Brain microvascular endothelial cell (primary cell): ENCODE measurements at places on chromosomes 11 and 22.

DNA sequence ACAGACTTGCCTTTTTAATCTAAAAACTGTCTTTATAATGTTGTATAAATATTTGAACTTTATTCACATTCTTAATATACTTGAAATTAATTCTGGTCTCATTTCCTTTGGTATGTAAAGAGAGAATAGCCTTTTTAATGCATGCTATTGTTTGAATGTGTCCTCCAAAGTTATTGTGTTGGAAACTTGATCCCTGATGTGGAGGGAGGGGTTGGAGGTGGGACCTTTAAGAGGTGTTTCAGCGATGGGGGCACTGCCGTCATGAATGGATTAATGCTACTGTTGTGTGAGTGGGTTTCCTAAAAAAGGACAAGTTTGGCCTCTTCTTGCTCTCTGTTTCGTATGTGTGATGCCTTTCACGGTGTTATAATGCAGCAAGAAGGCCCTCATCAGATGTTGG lies 131.7 kb downstream of the DDX10 start:
- no peak for DNase-seq

GRCh38 chr22:22245935-22246525 lies 1.4 kb downstream of the VPREB1 start:
- DNase-seq = no peak

DNA sequence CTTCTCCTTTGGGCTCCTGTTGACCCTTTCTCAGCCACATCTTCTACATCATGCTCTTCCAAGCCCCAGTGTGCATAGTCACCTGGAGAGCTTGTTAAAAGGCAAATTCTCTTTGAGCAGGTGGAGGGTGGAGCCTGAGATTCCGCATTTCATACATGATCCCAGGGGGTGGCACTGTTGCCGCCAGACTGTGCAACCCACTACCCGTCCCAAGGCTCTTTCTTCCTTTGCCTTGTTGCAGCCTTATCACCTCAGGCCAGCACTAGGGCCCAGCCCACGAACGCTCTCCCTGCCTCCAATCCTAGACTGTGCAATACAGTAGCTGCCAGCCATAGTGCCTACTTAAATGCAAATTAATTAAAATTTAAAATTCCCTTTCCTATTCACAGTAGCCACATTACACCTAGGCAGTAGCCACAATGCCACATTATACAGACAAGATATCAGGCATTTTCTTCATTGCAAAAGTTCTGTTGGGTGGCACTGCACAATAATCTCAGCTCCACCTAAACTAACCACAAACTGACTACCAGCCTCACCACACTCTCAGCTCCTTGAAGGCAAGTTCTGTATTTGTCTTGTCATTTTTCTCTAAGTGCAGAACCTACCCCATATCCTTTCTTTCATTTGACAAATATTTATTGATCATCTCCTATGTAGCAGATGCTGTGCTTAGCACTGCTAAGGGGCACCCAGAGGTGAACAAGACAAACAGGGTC lies 4.6 kb upstream of the KCNJ5 start:
- no peak for DNase-seq

- DNase-seq = peak; percentile 88
Observed at GRCh38 chr11:15969281-15969680, 387.1 kb downstream of the SOX6 start.

DNA sequence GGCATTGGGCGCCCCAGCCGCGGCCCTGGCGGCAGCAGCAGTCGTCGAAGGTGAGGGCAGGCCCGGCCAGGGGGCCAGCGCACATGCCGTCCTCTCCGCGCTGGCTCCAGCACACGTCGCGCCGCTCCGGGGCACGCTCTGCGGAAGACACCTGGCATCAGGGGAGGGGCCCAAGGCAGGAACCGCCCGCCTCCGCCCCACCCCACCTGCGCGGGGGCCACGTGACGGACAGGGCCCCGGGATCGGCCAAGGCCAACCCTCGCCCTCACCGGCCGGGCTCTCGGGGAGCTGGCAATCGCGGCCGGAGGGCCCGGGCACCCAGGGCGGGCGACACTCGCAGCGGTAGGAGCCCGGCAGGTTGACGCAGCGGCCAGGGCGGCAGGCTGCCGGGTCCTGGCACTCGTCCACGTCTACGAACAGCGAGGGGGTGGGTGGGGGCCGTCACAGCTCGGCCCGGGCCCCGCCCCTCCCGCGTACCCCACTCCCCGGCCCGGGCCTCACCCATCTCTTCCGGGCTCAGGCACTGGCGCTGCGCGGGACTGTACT lies 14.9 kb downstream of the SCYL1 start:
- no peak for DNase-seq

- DNase-seq = no peak
Observed at GRCh38 chr11:14029440-14029839, 66.9 kb downstream of the SPON1 start.

DNA sequence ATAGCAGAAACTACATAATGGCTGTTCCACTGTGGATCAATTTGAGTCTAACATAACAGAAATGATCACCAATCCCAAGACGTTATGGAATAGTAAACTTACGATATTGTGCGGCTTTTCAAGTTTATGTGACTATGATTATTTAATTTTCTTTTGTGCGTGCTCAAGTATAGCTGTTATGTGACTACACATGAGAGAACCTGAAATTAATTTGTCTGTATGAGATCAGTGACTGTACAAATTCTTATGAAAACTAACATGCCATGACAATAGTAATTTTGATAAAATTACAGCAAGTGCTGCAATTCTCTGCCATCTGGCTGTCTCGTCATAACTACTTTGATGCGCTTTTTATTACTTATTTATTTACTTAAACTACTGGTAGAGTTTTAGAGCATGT lies 343.2 kb downstream of the DCDC1 start:
- no peak for DNase-seq

DNA sequence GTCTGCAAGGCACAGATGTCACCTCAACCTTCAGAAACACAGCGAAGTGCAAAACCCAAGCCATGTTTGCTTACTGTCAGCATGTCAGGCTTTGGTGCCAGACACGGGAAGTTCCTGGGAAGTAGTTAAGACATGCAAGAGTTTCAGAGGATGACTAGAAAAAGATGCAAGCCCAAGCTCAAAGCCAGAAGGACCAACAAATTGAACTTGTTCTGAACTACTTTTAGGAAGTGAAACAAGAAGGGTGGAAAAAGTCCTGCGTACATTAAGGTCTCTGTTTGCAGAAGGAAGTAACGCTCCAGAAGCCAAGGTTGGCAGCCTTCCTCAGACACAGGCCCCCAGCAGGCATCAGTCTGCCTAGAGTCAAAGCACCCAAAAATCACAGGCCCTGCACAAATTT lies 2.6 kb downstream of the AP1B1 start:
- no peak for DNase-seq

- DNase-seq = no peak
Observed at GRCh38 chr11:110947096-110947495, 234.9 kb upstream of the ARHGAP20 start.

GRCh38 chr11:106202935-106203620 lies 125.6 kb downstream of the AASDHPPT start:
- peak; percentile 43 for DNase-seq

DNA sequence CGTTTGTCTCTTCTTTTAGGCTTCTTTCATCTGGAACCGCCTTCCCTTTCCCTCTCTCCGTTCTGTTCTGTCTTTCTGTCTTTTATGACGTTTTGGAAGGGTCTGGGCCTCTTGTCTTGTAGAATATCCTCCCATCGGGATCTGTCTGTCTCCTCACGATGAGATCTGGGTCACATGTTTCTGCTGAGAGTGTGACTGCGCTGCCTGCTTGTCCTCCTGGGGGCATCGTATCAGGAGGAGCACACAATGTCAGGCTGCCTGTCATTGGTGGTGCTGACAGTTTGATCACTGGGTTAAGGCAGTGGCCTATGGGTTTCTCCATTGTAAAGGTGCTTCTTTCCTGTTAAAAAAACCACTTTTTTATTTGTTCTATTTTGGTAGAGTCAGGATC lies 60.4 kb upstream of the PARVG start:
- no peak for DNase-seq

DNA sequence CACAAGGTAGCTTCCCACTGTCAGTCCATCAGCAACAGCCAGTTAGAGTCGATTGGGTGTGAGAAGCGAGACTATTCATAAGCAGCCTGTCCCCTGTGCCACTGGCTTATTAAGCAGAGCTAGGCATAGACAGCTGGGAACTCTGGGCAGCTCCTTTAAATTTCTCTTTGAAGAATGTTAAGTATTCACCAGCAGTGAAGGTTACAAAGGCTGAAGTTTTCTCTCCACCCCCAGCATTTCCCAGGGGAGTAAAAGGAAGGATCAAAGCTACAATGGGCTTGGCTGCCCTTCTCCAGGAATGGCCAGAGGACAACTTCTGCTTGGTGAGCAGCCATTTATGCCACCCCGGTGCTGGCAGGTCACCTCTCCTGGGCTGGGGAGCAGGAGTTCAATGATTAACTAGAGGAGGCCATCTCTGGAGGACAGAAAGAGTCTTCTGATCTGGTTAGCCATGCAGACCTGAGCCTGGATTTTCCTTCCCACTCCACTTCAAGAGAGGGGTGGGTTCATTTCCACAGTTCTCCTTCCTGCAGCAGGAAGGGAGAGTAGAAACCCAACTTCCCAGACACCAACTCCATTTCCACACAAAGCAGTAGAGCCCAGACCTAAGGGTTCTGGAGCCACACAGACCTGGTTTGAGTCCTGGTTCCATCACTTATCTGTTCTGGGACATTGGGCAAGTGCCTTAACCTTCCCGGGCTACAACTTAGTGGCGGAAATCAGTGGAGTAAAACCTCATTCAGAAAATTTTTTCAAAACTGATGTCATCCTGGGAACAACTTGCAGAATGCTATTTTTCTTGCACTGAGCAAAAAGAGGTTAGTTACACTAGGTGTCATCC lies 22.6 kb downstream of the POU2AF3 start:
- DNase-seq = no peak

GRCh38 chr22:39278040-39278439 lies 33.3 kb upstream of the PDGFB start:
- DNase-seq = no peak

- DNase-seq = no peak
Observed at GRCh38 chr11:75734491-75735180, 17.0 kb downstream of the MOGAT2 start.

DNA sequence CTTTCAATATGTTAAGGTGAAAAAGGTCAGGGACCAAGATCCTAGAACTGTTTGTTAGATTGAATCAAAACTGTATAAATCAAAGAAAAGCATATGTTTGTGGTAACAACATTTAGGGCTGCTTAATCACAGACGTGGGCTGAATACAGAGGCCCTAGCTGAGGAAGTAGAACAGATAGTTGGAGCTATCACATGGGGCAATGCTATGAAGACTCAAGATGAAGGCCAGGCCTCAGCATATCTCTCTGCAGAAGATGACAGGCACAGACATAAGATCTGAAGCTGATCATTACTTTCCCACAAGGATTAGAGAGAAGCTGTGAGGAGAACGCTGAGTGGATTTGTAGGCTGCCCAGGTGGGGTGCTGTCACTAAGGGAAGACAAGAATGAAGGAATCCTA lies 158.6 kb upstream of the CARD18 start:
- no peak for DNase-seq

- DNase-seq = no peak
Observed at GRCh38 chr11:77723024-77723423, 85.4 kb upstream of the CLNS1A start.

- DNase-seq = peak; percentile 29
Observed at GRCh38 chr11:65719871-65720210, 757 bp downstream of the RNASEH2C start.

- peak; percentile 81 for DNase-seq
Observed at GRCh38 chr22:36541831-36542411, 13.0 kb upstream of the EIF3D start.

DNA sequence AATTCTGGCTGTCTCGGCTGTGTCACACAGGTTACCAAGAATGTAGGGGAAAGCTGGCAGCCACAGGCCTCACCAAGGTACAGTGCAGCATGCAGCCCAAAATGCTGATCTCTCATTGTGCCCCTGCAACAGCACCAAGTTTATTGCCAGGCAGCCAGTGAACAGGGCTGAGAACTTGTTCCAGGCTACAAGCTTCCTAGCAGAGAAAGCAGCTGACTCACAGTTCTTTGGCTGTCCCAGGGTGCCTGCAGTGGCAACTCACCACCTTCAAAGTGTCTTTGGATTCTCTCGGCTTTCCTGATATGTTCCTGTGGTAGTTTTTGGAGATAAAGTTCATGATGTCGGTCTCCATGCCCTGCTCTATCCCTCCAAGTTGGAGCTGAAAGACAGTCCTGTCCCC lies 719.1 kb upstream of the ANO3 start:
- no peak for DNase-seq

DNA sequence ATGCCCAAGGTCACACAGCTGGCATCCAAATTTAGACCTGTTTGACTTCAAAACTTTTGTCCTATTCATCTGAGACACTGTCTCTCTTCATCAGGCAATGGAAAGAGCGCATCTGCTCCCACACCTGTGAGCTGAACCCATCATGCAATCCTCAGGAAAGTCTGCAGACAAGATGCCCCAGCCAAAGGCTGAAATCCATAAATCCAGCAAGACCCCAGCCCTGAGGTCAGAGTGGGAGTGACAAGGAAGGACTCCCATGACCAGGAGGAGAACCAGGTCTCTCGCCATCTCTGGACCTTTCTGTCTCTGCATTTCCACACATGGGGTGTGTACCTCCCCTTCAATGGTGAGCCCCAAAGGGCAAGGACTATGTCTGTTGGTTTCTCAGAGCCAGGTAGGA lies 83.6 kb upstream of the HMGXB4 start:
- no peak for DNase-seq

DNA sequence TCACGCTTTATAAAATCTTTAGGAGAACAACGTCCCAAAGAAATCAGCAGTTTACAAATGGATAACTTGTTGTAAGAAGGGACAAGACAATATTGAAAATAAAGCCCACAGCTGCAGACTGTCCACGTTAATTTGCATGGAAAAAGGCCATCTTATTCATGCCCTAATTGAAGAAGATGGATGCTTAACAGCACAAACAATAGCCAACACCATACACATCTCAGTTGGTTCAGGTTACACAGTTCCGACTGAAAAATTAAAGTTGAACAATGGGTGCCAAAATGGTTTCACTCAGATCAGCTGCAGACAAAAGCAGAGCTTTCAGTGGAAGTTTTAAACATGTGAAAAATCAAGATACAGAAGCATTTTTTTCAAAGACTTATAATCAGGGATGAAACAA lies 314.2 kb downstream of the RAB38 start:
- no peak for DNase-seq

GRCh38 chr22:24601217-24602104 lies 1.5 kb upstream of the GGT1 start:
- no peak for DNase-seq

DNA sequence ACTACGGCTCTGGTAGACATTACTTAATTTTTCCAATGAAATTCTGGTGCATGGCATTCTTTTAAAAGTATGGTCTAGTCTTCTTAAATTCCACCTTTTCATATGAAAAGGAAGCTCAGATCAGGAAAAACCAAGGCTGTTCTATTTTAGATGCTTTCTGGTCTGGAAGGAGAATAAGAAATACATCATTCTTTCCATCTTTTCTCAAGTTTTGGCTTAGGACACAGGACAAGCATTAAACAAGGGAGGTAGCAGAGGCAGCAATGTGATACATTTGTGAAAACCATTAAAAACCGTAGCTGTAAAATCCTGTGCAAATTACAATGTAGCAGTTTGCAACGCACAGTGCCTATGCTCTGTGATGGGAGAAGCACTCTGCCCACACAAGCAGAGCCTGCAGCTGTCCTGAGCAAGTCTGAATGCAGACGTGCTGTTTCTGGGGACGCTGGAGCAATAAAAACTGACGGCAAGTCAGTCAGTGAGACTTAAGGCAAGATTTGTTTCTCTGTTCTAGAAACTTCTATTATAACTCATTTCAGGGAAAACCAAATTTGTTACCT lies 23.7 kb downstream of the NAP1L4 start:
- DNase-seq = no peak

GRCh38 chr22:25745341-25746011 lies 3.5 kb downstream of the MYO18B start:
- DNase-seq = peak; percentile 63
